ENCODE measurements at places on chromosomes 16 and 17.
A peak's percentile ranks its signal among the peaks of the same experiment; 100 is the strongest.

GRCh38 chr16:68642047-68642435 lies 3.1 kb upstream of the CDH3 start:
- no peak for DNase-seq

DNA sequence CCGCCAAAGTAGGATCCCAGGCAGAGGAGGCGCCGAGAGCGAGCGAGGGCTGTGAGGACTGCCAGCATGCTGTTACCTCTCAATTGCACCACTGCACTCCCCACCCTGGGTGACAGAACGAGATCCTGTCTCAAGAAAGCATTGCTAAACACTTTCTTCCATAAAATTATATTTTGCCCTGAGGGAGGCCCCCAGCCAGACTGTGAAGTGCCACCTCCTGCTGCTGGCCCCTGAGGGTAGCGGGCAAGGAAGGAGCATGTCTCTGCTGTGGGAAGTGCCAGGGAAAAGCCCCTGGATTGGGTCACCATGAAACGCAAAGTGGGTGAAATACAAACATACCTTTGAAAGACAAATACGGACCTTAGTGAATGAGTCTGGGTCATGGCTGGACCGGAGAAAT lies 78.0 kb upstream of the AMZ2 start:
- DNase-seq, result no peak

DNA sequence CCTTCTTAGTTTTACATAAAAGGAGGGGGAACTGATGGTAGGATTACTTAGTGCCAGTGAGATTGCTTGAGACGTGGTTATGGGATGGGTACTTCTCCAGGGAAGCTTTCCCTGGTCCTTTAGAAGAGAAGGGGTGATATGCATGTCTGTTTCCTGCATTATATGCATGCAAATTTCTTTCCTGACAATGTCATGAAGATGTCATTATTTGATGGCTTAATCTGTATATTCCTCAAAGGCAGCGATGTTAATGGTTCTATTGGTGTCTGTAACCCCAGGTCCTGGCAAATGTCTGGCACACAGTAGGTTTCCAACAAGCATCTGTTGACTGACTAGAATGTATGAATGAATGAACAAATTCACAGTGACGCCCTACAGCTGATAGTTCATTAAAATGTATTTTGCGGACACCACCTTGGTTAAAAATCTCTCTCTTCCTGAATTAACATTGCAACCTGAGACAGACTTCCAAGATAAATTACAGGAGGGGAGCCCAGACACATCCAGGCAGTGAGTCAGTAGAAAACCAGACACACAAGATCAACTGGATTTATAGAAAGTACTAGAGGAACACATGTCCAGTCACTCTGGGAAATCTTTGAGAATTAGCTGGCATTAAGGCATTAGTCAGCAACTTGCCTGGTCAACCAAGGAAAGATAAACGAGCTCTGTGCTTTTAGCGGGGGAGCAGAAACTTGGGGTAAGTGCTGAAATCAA lies 293.4 kb downstream of the XYLT1 start:
- DNase-seq, result no peak

- DNase-seq, result no peak
Measured at GRCh38 chr16:47511882-47512281, 50.8 kb downstream of the PHKB start.

- DNase-seq, result no peak
Measured at GRCh38 chr17:29434550-29434949, 44.4 kb downstream of the TAOK1 start.

DNA sequence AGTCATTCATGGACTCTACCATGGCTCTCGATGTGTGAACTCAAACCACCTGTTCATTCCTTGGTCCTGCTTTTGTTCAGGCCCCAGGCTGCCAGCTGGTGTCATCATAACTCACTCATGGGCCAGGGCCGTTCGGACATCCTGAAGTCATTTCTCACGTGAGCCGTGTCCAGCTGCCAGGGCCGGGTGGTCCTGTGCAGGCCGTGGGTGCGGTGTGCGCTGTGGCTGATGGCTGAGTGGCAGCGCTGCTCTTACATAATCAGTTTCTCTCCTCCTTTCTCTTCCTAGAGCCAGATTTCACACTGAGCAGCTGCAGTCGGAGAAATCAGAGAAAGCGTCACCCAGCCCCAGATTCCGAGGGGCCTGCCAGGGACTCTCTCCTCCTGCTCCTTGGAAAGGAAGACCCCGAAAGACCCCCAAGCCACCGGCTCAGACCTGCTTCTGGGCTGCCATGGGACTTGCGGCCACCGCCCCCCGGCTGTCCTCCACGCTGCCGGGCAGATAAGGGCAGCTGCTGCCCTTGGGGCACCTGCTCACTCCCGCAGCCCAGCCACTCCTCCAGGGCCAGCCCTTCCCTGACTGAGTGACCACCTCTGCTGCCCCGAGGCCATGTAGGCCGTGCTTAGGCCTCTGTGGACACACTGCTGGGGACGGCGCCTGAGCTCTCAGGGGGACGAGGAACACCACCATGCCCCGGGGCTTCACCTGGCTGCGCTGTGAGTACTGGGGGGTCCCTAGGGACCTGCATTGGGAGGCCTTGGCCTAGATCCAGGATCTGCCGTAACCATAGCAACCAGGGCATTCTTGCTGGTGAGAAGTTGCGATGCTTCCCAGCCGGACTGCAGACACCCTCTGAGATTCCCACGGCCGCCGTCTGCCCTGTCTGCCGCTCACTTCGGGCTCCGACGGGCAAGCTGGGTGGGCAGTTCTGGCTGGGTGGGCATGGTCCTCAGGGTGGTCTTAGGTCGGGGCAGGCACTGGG lies at the start of gene IL34:
Gene IL34, plus strand, starts transcription at position 300 of the 982 bp plus-strand sequence. Its CDS starts 389 bp downstream, at position 689.
- no peak for DNase-seq

- DNase-seq, result no peak
Measured at GRCh38 chr17:45355087-45355486, 38.3 kb upstream of the MAP3K14 start.

- no peak for DNase-seq
Measured at GRCh38 chr17:73769479-73769878, 125.2 kb upstream of the SDK2 start.

DNA sequence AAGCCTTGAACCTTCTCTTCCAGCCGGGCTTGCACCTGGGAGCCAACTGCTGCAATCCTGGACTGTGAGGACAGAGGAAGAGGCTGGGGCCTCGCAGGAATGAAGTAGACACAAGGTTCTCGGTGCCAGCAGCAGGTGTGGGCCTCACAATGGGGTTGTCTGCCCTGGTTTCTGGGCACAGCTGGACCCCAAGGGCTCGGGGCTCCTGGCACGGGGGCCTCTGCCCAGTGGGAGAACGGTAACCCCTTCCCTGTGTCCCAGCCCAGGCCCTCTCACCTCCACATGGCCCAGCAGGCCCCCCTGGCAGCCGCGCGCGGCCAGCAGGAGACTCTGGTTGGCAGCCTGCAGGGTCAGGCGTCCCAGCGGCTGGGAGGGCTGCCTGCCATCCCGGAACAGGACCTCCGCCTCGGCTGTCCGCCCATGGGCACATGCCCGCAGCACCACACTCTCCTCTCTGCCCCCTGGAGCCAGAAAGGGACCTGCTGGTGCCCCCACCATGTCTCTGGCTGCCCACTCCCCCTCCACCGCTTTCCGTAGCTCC lies 46.9 kb downstream of the RMI2 start:
- no peak for DNase-seq

DNA sequence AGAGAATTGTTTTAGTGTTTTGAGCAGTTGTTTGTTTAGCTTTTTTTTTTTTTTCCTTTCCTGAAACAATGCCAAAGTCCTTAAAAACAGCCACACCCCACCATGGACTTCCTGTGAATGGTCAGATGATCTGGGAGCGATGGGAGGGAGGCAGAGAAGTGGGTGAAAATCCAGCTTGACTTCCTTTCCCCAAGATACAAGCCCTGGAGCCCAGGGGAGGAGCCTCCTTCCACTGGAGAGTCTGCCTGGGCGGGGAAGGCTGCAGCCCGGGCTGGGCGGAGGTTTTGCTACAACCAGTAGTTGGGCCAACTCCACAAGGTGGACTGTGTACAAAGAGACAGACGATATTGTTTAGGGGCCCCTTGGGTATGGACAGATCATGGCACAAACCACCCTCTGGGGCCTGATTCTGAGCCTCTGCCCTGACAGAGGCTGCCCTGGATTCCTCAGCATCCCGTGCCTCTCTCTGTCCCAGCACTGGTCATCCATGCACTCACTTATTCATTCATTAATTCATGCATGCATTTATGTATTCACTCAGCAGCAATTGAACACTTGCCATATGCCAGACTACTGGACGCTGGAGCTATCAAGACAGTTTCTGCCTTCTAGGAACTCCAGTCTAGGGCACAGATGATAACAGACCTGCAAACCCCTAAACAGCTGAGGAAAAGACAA lies 29.8 kb downstream of the WSB1 start:
- peak; percentile 79 for DNase-seq
